Amniotic stem cell (primary cell): ENCODE measurements at places on chromosomes 12 and 14.

- no peak for DNase-seq
Measured at GRCh38 chr12:108772247-108772646, 40.9 kb upstream of the CORO1C start.

DNA sequence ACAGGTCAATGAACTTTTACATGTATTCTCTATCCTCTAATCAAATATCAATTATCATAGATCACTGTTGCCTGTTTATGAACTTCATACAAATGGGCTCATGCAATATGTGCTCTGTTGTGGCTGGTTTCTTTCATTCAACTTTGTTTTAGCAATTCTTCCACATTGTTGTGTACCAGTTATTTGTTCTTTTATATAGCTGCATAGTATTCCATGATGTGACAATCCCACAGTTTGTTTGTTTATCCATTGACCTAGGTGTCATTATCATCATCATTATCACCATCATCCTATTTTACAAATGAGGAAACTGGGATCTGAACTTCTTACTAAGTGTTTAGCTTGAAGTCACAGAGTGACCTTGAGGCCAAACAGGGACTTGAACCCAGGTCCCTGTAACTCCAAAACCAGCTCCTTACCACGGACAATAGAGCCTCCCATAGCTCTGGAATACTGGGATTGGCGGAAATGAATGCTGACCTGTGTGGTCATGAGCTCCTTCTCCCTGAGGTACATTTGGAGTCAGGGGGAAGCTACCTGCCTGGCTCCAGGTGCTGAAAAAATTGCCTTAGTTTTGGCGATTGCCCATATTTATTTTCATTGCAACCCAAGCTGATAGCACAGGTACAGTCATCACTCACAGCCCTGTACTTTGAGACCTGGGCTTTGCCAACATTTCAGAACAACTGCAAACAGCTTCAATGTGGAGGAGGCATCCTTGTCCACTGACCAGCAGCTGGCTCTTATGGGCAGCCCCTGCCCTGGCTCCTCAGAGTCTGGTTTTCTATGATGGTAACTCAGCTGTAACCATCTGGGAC is 9.2 kb downstream of the ZFP36L1 start:
- no peak for DNase-seq

DNA sequence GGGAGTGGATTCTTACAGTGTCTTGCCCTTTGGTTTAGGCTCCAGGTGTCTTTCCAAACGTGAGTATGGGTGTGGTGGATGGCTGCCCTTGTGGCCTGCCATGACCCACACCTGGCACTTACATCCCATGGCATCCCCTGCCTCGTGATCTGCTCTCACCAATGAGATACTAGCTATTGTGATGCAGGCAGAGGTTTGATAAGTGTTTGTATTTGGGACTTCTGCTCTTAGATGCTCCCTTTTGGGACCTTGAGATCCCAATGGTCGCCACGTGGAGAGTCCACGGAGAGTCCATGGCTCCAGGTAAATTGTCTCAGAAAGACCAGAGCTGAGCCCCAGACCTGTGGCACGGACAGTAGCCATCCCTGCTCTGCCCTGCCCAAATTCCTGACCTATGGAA is 62.5 kb downstream of the MDM2 start:
- no peak for DNase-seq

- DNase-seq: no peak
Measured at GRCh38 chr12:111034886-111035577, 114.7 kb upstream of the MYL2 start.
